ENCODE measurements at places on chromosomes 3 and 15.

DNA sequence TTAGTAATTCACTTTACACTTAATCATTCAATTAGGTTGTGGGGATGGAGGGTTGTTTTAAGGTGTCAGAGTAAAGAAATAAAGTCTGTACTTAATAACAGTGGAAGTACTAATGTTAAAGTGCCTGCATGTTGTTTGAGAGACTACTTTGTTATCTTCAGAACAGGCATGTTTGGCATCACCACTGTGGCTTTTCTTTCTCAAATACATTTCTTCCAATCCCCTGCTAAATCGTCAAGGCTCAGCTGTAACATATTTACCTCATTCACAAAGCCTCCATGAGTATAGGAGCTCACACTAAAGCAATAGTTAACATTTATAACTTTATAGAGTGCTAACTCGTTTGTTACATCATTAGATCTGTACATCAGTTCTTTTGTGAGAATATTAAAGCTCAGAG lies 2.6 kb downstream of the TIMMDC1 start:
- no peak for DNase-seq

- no peak for DNase-seq
These were observed 34.8 kb upstream of the CFAP20DC start for GRCh38 chr3:59084583-59084982.

DNA sequence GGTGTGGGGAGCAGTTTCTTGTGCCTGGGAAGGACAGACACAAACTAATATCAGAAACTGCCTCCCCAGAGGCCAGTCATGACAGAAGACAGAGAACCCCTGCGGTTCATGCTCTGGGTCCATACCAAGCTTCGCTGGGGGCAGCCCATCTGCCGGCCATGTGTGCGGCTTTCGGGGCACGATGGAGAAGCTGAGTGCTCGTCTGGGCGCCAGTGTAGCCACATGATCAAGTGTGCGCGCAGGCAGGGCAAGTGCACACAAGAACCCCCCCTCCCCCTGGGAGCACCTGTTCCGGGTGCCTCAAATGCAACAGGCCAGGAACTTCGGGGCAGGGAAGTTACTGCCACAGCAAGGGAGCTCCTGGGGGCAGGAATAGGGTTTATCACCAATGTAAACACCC lies 1.8 kb downstream of the ADAMTS17 start:
- DNase-seq: no peak

DNA sequence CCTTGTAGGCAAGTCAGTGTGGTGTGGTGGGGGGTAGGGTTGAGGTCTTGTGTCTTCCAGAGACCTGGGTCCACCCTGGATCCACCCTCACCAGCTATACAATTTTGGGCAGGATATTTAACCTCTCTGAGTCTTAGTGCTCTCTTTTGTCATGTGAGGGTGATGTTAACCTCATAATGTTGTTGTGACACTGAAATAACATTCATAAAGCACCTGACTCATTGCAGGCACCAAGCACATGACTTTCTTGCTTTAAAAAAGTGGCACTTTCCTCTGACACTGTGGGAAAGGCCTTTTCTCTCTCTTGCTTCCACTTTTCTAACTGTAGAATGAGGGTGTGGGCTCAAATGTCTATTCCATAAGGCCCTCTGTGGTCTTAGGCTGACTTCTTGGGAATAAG lies 75.5 kb downstream of the SCN10A start:
- no peak for DNase-seq

DNA sequence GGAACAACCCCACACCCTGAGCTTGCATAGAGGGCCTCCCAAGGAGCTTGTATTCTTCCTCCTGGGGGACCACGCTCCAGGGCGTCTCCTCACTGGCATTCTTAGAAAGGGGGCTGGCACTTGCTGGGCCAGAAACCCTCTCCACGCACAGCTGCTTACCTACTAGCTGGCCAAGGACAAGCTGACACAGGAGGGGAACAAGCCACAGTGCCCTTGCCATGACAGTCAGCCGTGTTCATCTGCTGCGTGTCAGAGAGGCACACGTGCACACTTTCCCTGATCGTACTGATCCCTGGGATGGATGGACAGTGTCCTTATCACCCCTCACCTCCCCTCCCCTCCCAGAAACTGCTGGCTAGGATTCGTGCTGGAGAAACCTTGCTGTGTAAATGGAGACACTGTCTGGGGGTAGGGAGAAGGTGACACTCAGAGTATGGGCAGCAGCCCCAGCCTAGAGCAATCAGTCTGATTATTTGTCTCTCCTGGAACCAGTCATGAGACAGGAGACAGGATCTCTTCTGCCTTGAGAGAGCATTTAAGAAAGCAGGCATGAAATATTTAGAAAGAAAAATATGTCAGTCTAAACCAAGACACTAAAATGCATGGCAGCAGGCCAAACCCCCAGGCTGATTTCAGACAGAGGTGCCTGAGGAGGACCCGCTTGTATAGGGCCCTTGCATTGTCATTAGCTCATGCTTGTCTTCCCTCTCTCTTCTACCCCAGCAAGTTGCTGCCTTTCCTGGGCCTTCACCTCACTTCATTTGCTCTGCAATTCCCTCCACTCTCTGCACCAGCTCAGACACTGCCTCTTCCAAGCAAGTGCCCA lies 311.8 kb upstream of the TRIM42 start:
- no peak for DNase-seq

GRCh38 chr3:75978686-75979085 lies 193.3 kb upstream of the ZNF717 start:
- no peak for DNase-seq

GRCh38 chr3:193938613-193939012 lies 197.3 kb upstream of the HES1 start:
- no peak for DNase-seq

DNA sequence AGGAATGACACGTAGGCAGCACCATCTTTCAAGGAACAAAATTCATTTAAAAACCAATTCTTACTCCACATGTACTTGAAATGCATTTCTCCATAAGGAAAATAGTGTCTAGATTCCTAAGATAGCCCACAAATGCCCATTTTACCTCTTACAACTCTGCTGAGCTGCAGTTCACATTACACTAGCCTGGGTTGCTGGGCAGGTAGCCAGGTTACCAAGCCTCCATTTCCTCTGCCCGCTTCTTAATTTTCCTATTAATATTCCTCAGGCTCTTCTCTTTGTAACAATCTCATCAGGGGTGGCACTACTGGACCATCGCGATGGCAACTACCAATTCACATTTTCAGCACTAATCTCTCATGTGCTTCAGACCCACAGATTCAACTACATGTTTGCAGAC lies 10.8 kb downstream of the ATP13A3 start:
- DNase-seq: no peak

DNA sequence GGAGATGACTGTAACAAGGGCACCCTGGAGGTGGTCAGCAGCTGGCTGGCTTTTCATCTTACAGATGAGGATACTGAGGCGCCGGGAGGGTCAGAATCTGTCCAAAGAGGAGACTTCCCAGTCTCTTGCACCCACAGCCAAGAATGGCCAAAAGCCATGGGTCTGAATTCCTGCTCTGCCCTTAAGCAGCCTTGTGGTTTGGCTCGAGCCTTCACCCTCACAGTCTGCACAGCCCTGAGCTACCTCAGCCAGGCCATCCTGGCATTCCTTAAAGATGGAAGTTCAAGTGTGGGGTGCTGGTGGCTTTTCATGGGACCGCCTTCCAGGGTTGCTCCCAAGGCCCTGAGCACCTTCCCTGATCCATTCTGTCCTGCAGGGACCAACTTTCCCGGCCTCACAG lies 59.2 kb downstream of the CACNA2D2 start:
- DNase-seq: no peak

GRCh38 chr3:117400303-117400702 lies 690.7 kb downstream of the TUSC7 start:
- DNase-seq: no peak

GRCh38 chr3:172257648-172258400 lies 190.4 kb downstream of the GHSR start:
- no peak for DNase-seq

GRCh38 chr15:70488002-70488605 lies 275.3 kb downstream of the UACA start:
- DNase-seq: peak; percentile 71

GRCh38 chr3:62028236-62028635 lies 345.1 kb downstream of the FEZF2 start:
- no peak for DNase-seq

DNA sequence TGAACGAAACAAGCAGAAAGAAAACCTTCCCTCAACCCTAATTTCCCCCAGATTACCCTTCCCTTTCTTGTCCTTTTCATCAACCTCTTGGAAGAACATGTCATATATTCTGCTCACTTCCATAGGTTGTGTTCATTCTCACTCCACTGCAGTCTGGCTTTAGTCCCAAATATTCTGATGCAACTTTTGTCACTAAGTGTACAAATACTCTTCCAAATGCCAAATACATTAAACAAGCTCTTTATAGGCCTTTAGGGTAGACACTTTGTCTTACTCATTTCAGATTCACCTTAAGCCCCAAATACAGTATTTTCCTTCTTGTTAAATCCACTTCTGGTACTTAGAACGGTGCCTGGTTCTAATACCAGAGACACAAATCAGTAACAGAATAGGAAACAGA lies 406.5 kb upstream of the CDIN1 start:
- no peak for DNase-seq

Data from MM.1S (cell line).